A549 treated with DMSO at 1 μM for 4 hours (cell line): ENCODE measurements at places on chromosomes 12 and 14. TPM values are rescaled to one million over a fixed set of nuclear protein-coding genes. Genes with fewer than 3 reads are reported as not detected.

CLEC1B gene
- not detected in 5 replicates for total RNA-seq

FIGNL2 gene
- 0.20 to 0.38 TPM (median 0.22 TPM) in 5 replicates for total RNA-seq

MYBPC1 gene
- total RNA-seq: 0.02 TPM in 1 of 5 replicates, not detected in the others

PPM1H gene
- total RNA-seq: 7.7 to 9.4 TPM (median 8.6 TPM) in 5 replicates

SRRM4 gene
- total RNA-seq: not detected in 5 replicates
